ENCODE measurements at places on chromosomes 1 and 21. TPM values are rescaled to one million over a fixed set of nuclear protein-coding genes. Genes with fewer than 3 reads are reported as not detected.
A peak's percentile ranks its signal among the peaks of the same experiment; 100 is the strongest.

The NGF gene
- total RNA-seq, result 0.51 TPM

The DIO1 gene
- not detected for total RNA-seq

The LRRC53 gene
- not detected for total RNA-seq

The ARMH1 gene
- not detected for total RNA-seq

The OR2W3 gene
- total RNA-seq, result 6.7 TPM

The BATF3 gene
- total RNA-seq, result 12.4 TPM

The UTS2 gene
- not detected for total RNA-seq

The EVA1B gene
- total RNA-seq, result 44.1 TPM

GRCh38 chr21:44792702-44793591 lies 8.7 kb downstream of the UBE2G2 start:
- peak; percentile 65 for DNase-seq

GRCh38 chr1:183273300-183273699 lies 87.2 kb downstream of the LAMC2 start:
- peak; percentile 46 for DNase-seq

DNA sequence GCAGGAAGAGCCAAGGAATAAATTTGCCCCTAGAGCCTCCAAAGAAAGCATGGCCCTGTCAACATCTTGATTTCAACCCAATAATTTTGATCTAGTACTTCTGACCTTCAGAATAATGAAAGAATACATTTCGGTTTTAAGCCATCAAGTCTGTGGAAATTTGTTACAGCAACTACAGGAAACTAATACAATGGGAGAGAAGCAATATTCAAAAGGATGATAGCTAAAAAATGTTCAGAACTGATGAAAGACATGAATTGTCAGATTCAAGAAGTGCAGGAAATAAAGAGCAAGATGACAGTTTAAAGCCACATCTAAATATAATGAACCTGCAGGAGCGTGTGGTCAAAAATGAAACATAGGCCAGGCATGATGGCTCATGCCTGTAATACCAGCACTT lies 24.8 kb upstream of the IFFO2 start:
- DNase-seq, result no peak

DNA sequence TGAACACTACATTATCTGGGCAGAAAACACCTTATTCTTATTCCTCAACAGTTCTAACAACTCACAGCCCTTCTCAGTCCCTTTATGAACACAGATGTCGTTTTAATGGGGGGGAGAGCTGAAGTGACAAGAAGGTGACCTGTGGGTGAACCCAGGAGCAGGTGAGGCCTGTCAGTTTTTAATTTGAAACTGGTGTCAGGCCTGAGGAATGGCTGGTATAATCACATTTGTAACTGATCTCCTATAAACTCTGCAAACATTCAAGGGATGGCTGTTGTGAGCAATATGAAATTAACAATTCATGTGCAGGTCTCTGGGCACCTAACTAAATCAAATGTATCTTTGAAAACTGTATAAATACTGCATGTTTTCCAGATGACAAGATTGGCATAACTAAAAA lies 362.1 kb upstream of the NR5A2 start:
- no peak for DNase-seq

- peak; percentile 9 for DNase-seq
Observed at GRCh38 chr1:179251675-179252074, 22.2 kb upstream of the ABL2 start.

DNA sequence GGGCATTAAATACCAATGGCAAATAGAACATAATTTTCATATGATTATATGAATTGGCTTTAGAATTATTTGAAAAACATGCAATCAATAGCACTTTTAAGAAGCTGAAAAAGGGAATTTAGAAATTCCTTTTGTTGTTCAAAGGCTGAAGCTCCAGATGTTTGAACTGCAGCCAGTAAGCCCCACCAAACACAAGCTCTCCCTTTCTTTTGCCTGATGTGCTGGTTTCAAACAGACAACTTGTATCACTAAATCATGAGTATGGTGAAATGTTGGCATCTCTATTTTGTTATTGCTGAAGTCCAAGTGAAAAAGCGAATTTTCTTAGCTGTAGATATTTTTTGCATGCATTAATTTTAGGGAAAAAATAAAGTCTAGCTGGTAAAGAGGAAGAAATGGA lies 27.5 kb upstream of the NCAM2 start:
- no peak for DNase-seq

DNA sequence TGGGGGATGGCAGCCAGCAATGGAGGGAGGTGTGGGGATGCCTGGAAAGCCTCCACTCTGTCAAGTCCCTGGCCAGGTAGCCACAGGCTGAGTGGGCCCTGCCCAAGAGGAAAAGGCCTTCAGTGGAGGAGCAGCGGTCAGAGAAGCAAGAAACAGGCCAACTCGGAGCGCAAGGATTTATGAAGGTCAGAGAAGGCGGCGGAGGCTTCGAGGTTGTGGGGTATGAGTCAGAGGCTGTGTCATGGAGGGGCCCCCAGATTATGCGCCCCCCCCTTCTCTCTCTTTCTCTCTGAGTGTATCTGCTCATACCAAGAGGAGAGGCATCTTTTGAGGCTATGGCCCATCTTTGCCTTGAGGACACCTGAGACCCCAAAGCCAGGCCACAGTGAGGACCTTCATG lies 99.5 kb downstream of the CASZ1 start:
- no peak for DNase-seq

GRCh38 chr1:55127827-55128343 lies 87.3 kb downstream of the USP24 start:
- DNase-seq, result peak; percentile 15

DNA sequence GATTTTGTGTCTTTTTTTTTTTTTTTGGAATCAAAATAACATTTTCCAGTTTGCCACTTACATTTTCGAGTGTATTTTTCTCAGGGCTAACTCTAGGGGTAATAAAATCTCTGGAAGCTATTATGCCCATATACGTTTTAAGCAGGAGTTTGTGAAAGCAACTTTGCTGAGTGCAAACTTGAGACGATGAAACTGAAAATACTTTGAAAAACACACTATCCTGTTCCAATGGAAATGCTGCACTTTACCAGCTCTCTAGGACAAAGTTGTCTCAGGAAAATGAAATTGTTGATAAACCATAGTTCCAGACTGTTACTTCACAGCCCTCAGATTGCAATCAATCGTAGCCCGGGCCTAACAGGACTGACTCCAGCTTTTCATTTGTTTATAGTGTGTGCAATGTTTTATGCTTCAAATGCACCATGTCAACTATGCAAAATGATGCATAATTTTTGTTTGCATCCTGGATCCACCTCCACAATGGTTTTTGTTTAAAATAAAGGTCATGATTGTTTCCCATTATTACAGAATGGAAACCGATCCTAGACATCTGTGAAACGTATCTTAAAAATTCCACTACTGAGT lies 220.6 kb upstream of the PKN2 start:
- DNase-seq, result no peak

- DNase-seq, result no peak
Observed at GRCh38 chr1:115059316-115059715, 29.7 kb downstream of the TSHB start.

GRCh38 chr1:87620807-87621206 lies 292.1 kb downstream of the LMO4 start:
- no peak for DNase-seq

DNA sequence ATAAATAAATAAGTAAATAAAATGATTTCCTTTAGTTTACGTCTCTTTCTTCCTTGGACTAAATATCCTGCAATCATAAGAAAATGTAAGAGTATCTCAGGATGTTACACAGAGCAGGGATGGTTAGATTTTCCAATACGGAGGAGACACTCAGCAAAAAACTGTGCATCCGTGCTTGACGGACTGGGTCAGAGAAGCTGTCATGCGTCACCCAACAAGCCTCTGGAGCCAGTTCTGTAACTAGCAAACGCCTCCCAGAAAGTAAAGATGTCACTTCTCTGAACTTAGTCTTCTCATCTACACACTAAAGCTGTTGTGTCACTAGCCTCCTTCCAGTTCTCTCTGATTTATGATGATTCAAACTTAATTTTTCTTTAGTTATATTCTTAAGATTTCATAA lies 3.4 kb downstream of the CFHR4 start:
- DNase-seq, result no peak

DNA sequence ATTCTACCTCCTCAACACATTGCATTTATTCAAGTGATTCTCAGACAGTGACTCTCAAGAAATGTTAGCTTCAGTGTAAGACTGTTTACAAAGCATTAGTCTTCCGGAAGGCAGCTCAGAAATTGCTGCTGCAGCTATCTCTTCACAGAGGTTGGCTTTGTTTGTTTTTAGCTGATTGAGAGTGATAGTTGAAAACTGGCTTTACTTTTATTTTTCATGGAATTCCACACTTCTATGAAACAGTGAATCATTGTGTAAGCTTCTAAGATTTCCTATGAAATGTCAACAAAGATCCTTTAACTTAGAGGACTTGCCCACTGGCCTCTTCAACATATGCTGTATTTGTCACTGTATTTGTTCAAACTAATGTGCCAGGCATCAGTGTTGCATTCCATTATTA lies 121.3 kb downstream of the TNNI3K start:
- no peak for DNase-seq

DNA sequence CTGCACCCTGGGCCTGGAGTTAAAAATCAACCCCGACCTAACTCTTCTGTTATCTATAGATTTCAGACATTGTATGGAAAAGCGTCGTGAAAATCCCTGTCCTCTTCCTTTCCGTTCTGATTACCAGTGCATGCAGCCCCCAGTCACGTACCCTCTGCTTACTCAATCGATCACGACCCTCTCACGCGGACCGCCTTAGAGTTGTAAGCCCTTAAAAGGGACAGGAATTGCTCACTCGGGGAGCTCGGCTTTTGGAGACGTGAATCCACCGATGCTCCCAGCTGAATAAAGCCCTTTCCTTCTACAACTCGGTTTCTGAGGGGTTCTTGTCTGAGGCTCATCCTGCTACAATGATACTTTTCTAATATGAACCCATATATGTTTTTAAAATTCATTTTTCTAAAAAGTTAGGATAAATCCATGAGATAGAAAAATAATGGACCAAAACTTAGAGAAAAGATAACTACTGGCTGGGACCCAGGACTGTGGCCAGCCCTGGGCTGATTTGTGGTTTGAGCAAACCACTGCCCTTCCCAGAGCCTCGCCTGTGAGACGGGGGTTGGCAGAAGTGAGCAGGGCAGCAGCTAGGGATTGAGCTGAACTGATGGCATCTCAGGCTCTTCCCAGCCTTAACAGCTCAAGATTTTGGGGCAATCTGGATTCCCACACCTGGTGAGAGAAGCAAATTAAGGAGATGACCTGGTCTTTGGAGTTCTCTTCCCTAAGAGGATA lies 5.0 kb downstream of the UQCRHL start:
- DNase-seq, result peak; percentile 78

- no peak for DNase-seq
Observed at GRCh38 chr1:220991506-220991905, 112.3 kb downstream of the HLX start.

DNA sequence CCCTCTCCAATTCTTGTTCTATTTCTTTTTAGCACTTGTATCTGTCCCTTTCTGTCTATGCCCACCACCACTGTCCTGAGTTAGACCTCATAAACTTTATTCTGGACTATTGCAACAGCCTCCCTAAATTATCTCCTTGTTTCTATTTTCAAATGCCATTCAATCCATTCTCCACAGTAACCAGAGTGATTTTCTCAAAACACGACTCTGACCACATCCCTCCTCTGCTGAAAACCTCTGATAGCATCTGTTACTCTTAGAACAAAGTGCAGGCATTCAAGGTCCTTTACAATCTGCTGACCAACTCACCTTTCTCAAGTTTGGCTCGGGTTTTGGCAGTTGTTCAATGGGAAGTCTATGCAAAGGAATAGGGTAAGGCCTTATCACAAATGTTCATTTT lies 22.8 kb upstream of the GPX7 start:
- DNase-seq, result no peak

DNA sequence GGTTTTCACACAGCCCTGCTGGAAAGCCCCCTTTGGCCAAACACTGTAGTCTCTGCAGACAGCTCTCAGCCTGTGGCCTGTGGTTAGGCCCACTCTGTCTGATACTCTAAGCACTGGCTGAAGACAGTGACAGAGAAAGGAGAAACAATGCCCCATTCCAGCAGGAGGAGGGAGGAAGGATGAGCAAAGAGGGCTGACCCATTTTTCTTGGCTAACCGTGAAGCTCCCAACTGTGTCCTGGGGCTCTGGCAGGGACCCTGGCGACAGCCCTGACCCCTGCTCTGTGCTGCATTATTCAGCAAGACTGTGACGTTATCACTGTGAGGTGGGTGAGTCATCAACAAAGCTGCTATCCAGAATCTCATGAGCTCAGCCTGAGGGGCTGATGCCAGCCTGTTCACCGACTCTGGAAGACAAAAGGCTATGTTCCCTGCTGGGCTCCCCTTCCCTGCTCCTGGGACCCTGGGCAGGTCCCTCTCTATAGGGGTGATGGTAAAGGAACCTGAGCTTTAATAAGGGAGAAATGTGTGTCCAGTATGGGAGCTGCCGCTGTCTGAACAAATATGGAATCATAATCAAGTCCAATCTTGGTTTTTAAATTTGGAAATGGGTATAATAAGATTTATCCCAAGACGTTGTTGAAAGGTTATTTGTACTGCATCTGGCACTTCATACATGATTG lies 107.0 kb downstream of the RHOU start:
- peak; percentile 83 for DNase-seq

DNA sequence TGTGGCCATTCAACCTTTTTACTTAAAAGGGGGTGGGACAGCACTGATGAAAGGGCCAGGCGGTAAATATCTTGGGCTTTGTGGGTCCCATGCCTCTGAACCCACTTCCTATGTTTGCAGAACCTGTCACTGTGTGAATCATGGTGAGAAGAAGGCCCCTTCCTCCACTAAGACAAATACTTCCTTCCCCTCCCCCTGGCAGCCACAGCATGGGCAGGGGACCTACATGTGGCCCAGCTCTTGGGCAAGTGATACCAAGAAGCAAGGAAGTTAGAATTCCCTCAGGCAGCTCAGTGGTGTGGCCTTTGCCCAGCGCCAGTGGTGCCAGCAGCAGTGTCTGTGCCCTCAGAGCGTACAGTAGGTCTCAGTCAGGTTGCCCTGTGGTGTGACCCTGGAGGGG lies 168.6 kb downstream of the TRIM33 start:
- DNase-seq, result no peak

- no peak for DNase-seq
Observed at GRCh38 chr1:245604979-245605378, 450.2 kb downstream of the KIF26B start.

DNA sequence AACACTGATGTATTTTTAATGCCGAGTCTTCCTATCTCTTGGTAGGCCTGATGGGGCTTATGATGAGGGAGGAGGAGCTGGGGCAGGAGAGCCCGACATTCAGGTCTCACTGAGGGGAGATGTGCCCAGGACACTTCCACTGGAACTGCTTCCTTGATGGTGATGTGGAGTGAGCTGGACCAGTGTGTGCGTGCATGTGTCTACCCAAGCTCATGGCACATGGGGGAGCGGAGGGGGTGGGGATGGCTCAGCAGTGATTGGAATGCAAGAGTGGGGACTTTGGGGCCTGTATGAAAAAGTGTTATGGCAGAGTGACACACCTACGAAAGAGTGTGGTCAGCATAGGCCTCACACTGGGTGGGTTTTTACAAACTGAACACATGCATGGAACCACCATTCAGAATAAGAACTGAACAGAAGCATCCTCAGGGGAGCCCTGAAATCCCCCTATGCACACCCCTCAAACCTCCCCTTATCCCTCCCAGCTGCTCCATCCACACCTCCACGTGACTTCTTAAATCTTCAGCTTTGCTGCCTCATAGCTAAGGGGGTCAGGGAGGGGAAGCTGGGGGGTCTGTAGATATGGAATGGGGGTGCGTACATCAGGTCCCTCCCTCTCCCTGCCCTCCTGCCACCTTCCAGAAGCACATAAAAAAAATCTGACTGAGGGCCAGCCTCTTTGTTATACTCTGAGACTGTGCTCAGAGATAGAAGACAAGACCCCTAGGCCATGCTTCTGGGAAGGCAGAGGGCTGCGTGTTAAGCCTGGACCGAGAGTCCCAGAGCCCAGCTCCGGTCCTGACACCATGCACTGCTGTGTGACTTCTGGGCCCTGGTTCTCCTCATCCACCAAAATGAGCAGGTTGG lies 11.6 kb downstream of the IL6R start:
- no peak for DNase-seq
